NCI-H510A treated with DMSO at 0.1 percent for 48 hours (cell line): ENCODE measurements at places on chromosomes 2 and 18.

- DNase-seq: no peak
Observed at GRCh38 chr2:28009732-28010131, 119.2 kb downstream of the BABAM2 start.

- DNase-seq: peak; percentile 11
Observed at GRCh38 chr2:159712929-159713420, 669 bp downstream of the MARCHF7 start.

DNA sequence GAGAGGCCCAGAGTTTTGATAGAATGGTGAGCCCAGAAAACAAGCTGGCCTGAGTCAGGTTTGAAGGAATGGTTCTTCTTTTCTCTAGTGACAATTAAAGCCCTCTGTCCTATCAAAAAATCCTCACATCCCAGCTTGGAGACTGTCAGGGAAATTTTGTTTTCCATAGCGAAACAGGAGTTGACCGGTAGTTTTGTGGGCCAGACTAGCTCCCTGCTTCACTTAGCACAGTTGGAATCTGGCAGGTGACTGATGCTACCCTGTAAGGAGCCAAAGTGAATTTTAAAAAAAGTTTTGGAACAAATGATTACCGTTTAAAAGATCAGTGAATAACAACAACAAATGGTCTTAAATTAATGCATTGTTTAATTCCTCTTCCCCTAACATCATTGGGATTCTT, 6.7 kb downstream of the NAB1 start:
- no peak for DNase-seq

GRCh38 chr2:180540761-180541160, 439.6 kb upstream of the UBE2E3 start:
- DNase-seq: no peak

GRCh38 chr2:905833-906140, 44.9 kb upstream of the SNTG2 start:
- DNase-seq: no peak

- DNase-seq: no peak
Observed at GRCh38 chr2:84841577-84841976, 39.3 kb downstream of the TRABD2A start.

DNA sequence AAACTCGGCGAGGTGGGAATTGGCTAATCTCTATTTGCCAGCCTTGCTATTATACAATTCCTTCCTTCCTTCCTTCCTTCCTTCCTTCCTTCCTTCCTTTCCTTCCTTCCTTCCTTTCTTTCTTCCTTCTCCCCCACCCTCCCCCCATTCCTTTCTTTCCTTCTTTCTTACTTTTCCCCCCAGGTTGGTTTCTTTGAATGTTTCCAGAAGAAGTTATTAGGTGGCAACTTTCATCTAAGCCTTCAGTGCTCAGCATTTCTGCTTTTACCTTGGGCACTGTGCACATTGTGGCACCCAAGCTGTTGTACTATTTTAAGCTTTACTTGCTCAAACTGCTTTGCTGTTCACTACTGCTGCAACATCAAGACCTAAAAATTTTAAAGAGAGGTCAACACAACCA, 17.2 kb upstream of the CSRNP3 start:
- no peak for DNase-seq

DNA sequence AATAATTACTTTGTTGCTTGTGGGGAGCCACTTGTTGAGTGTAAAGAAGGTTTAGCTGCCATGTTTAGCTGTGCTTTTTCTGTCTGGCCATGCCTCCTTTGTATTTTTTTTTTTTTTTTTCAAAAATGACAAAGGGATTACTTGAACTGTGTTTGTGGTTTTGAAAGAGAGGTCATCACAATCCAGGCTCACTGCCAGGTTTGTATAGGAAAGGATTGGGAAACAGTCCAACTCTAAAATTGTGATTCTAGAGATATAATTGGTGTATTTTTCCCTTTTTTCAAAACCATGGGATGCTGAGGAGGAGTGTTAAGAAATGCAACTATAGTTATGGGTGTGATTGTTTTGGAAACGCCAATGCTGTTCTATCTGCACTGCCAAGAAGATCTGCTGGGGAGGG, 4.3 kb downstream of the ITPRIPL1 start:
- DNase-seq: no peak

DNA sequence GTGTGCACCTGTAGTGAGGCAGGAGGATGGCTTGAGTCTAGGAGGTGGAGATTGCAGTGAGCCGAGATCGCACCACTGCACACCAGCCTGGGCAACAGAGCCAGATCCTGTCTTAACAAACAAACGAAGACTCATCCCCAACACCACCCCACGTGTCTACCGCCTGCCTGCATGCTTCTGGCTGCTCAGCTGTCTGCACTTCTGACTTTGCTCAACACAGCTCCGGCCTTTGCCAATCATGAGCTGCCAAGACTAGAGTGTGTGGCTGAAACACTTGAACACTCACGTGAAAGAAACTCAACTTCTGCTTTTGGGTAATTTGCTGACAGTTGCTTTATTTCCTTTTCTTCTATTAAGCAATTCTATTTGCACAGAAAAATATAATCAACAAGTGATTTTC, 32.1 kb upstream of the SP3 start:
- no peak for DNase-seq

- DNase-seq: no peak
Observed at GRCh38 chr2:212926940-212927339, 224.5 kb downstream of the IKZF2 start.

- peak; percentile 56 for DNase-seq
Observed at GRCh38 chr18:48356909-48357631, 52.1 kb downstream of the ZBTB7C start.

GRCh38 chr2:47964722-47965434, 58.6 kb upstream of the FBXO11 start:
- no peak for DNase-seq

DNA sequence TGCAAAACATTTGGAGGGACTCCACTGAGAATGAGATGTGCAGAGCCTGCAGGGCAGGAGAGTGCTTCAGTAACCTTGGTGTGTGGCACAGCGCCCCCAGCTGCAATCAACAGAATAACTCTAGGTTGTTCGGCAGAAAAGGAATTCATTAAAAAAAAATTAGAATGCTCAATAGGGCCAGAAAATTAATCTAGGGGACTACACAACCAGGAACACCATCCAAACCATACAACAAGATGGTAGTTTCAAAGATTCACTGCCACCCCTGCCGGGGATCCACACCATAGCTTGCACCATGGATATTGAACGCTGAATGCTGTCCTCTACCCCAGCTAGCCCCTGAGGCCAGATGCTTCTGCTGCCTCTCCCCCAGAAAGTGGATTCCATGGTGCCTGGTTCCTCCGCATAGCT, 50.1 kb downstream of the THUMPD2 start:
- no peak for DNase-seq

DNA sequence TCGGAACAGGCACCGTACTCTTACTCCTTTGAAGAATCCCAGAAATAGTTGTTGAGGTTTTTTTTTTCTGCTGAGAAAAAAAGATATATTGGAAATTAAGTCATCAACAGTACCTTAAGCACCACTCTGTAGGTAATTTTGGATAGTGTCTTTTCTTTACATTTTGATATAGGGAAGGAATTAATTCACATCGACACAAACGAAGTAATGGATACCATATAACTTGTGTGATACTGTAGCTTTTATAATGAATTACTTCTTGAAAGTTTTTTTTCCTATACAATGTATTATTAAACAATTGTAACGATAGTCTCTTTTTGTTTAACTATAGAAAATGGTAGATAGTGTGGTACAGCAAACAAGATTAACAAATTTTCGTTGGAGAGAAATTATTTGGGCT, 1.5 kb upstream of the IKZF2 start:
- no peak for DNase-seq

DNA sequence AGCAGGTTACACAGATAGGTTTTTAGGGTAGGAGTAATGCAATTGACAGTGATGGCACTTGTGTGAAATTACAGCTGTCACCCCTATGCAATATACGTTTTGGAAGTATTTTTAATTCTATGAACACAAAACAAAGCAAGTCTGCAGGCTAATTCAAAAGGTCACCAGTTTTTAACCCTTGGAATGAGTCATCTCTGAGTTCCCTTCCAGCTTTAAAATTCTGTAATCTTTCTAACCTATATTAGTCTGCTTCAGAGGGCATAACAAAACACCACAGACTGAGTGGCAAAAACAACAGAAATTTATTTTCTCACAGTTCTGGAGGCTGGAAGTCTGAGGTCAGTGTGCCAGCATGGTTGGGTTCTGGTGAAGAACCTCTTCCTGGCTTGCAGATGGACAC, 596.9 kb upstream of the HNMT start:
- no peak for DNase-seq

GRCh38 chr18:7727361-7728076, 160.4 kb downstream of the PTPRM start:
- DNase-seq: no peak

- no peak for DNase-seq
Observed at GRCh38 chr2:108485253-108485652, 36.2 kb downstream of the GCC2 start.

GRCh38 chr18:79950515-79951341, 725 bp downstream of the SLC66A2 start:
- no peak for DNase-seq

- DNase-seq: no peak
Observed at GRCh38 chr18:62959481-62959880, 244.1 kb downstream of the PHLPP1 start.

DNA sequence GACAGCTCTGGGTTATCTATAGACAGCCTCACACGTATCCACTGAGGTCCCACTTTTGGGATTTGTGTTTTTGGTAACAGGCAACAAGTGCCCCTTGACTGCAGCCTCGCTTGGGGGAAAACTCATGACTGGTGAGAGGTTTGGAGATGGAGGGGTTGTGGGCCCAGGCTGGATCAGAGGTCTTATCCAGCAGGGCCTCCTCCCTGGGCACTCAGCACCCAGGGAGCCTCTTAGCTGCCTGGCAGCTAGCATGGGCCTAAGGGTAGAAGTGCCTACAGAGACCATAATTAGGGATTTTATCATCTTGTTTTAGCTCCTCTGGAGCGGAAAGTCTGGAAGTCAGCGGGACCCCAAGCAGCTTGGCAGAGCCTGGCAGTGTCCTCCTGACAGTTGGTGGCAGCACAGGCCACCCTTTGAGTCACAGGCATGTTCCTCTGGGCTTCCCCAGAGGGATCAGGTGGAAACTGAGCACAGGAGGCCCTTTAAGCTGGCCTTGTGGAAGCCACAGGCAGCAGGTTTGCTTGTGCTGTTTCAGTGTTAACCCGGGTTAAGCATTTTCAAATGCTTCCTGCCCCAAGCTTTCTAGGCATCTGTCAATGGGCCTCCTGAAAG, 143.1 kb downstream of the KCTD1 start:
- DNase-seq: peak; percentile 48

GRCh38 chr2:235493402-235493774, 455 bp upstream of the AGAP1 start:
- no peak for DNase-seq

- no peak for DNase-seq
Observed at GRCh38 chr2:205937211-205937610, 148.8 kb downstream of the INO80D start.

- DNase-seq: peak; percentile 68
Observed at GRCh38 chr2:216739035-216739434, 43.7 kb upstream of the IGFBP5 start.

- DNase-seq: no peak
Observed at GRCh38 chr2:29902356-29902755, 19.0 kb downstream of the ALK start.

GRCh38 chr2:133734716-133735495, 166.6 kb upstream of the NCKAP5 start:
- DNase-seq: no peak

GRCh38 chr2:111157798-111158197, 37.1 kb downstream of the BCL2L11 start:
- peak; percentile 34 for DNase-seq

GRCh38 chr18:73144030-73144429, 276.2 kb upstream of the NETO1 start:
- DNase-seq: no peak

GRCh38 chr2:167954495-167954894, 292.9 kb downstream of the STK39 start:
- DNase-seq: no peak

GRCh38 chr2:68857855-68858456, 13.2 kb downstream of the BMP10 start:
- no peak for DNase-seq

DNA sequence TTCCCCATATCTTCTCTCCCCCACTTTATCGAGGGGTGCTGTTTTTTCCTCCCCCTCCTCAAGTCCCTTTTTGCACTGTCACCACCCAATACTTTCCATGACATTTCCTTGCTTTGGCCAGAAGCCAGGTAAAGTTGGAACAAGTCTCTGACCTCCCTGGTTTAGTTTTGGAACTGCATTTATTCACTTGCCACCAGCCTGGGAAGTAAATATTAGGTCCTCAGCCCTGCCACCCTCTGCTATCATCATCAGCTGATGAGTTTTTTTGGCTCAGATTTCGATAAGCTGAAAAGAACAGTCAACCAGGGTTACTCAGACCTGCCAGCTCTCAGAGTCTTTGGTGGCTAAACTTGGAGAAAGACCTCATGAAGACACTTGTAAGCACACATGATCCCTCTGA, 47.0 kb downstream of the DHRS9 start:
- DNase-seq: no peak

DNA sequence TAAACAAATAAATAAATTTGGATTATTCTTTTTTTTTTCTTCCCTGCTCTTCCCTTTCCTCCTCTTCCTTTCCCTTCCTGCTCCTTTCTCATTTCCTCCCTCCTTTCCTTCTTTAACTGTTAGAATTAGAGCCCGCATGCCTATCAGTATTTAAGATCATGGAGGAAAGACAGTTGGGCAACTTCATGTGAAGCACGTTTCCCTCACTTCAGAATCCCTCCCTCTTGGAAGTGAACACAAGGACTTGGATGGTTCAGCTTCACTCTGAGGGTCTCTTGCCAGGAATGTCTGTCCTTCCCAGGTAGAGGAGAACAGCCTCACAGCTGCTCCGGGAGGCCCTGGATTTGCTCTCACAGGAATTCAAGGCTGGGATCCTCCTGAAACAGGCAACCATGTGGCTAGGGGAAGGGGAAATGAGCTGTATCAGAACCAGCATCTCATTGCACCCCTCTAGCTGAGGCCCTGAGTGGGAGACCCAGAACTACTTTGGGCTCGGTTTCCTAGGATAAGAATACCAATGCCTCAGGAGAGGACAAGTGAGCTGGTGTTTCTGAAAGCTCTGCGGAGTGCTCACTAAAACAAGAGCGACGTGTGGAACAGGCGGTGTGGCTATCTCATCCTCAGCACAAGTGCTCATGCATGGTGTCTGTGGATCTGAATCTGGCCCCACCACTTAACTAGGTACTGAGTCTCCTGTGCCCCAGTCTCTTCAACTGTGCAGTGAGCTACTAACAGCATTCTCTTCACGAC, 230.5 kb downstream of the MYCN start:
- no peak for DNase-seq

- no peak for DNase-seq
Observed at GRCh38 chr2:793236-793635, 116.0 kb upstream of the TMEM18 start.

GRCh38 chr2:241976296-241976695, 106.8 kb downstream of the RTP5 start:
- no peak for DNase-seq
